Right ventricle myocardium superior (tissue), 1 donor: ENCODE measurements at places on chromosomes 12 and 14.

- DNase-seq: no peak
Observed at GRCh38 chr14:56431013-56431412, 148.6 kb upstream of the TMEM260 start.

- no peak for DNase-seq
Observed at GRCh38 chr14:58635091-58635830, 2.5 kb upstream of the DACT1 start.

DNA sequence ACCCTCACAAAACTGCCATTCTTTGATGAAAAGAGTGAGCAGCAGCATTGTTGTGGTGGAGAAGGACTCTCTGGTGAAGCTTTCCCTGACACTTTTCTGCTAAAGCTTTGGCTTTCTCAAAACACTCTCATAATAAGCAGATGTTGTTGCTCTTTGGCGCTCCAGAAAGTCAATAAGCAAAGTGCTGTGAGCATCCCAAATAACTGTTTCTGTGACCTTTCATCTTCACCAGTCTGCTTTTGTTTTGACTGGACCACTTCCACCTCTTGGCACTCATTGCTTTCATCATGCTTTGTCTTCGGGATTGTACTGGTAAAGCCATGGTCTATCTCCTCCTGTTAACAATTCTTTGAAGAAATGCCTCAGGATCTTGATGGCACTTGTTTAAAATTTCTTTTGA lies 424.7 kb upstream of the TMPO start:
- no peak for DNase-seq

DNA sequence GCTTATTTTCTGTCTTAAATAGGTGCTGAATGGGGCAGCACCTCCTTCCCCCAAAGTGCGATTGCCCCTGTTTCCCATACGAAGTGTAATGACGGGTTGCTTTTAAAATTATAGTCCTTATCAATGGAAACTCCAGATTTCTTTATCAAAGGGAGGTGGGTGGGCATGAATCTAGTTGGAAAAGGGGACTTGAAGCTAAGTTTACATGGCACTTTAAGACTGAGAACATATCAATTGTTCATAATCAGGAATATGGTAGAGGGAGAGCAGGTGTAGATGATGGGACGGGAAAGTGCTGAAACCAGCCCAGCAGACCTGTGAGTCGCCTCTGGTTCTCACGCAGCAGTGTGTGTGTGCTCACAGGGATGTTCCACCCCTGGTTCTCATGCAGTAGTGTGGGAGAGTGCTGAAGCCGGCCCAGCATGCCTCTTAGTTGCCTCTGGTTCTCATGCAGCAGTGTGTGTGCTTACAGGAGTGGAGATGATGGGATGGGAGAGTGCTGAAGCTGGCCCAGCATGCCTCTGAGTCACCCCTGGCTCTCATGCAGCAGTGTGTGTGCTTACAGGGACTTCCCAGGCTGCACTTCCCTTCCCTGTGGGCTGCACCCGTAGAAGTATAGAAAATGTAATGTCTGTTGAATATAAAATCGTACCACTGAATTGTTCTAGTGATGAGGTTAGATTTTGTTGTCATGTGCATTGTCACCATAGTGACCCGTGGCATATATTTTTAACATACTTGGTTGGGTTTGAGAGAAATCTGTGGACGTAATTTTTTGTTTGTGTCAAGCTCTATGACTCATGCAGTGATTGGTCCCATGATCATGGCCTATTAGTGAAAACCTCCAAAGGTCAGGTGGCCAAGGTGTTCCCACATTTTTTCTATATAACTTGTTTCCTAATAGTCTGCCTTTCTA lies 51.6 kb downstream of the GPATCH2L start:
- DNase-seq: no peak

DNA sequence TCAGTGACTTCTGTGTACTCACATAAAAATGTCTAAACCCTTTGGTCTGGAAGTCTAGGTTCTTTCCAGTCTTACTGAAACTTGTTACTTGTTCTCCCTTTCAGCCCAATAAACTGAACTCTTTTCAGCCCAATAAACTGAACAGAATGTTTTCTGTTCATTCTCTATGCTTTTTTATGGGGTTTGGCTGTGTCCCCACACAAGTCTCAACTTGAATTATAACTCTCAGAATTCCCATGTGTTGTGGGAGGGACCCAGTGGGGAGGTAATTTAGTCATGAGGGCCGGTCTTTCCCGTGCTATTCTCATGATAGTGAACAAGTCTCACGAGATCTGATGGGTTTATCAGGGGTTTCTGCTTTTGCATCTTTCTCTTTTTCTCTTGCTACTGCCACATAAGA lies 15.0 kb upstream of the NEDD1 start:
- no peak for DNase-seq

DNA sequence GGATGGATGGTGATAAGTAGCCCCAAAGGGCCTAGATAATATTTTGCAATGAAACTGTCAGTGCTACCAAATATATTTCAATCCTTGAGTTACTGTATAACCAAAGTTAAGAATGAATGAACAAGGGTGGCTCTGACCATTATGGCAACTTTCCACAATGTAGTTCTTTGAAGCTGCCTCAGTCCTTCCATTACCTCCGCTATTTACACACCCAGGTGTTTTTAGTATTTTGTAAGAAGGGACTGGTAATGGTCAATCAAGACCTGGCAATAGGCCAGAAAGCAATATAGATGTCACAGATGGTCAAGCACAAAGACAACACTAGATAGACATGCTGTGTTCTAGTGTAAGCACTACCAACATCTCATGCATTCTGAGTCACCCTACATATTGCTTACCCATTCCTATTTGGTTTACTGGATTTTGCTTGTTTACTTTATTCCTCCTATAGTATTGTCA lies 16.3 kb downstream of the DUSP16 start:
- DNase-seq: no peak

- no peak for DNase-seq
Observed at GRCh38 chr12:67651132-67651695, 2.7 kb downstream of the DYRK2 start.

GRCh38 chr12:114666746-114667668 lies 17.0 kb downstream of the TBX3 start:
- DNase-seq: no peak

DNA sequence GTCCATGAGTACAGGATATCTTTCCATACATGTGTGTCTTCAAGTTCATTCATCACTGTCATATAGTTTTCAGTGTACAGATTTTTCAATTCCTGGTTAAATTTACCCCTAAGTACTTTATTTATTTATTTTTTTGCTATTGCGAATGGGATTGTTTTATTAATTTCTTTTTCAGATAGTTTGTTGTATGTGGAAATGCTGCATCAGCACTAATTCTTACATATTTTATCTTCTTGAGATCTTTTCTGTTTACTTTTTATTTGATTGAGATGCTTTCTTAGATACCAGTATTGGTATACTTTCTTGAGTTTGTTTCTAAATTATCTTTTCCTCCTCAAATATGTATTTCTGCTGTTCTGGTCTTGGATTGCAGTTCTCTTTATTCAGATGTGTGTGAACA lies 148.9 kb downstream of the RGS6 start:
- DNase-seq: no peak

DNA sequence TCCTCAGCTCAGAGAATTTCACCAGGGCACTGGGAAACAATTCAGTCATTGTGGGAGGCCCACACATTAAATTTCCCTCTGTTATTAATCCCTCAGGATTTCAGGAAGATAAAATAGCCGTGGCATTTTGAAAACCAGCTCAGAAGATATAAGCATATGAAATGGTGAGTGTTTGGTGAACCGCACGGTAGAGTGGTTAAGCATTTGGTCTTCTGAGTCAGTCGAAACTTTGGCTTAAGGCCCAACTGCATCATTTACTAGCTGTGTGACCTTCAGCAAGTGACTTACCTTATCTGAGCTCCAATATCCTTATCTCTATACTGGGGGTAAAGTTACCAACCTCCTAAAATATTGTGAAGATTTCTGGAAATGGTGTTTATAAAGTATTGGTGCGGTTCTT lies 5.2 kb upstream of the VRK1 start:
- DNase-seq: no peak

GRCh38 chr12:122097927-122098756 lies 19.6 kb downstream of the MLXIP start:
- DNase-seq: peak; percentile 87

DNA sequence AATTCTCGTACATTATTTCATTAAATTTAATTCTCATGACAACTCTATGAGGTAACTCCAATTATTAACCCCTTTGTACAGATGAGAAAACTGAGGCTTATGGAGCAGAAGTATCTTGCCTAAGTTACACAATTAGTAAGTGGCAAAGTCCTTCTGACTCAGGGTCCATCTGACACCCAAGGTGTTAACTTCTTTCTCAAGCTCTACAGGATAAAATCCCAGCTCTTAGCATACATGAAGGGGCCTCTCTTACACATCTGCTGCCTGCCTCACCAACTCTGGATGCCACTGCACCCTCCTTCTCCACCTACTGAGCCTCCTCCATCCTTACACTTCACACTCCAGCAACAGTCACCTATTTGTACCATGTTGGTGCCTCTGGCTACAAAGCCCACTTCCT lies 4.3 kb upstream of the KRT72 start:
- no peak for DNase-seq

GRCh38 chr12:109466821-109467220 lies 10.3 kb downstream of the KCTD10 start:
- no peak for DNase-seq

DNA sequence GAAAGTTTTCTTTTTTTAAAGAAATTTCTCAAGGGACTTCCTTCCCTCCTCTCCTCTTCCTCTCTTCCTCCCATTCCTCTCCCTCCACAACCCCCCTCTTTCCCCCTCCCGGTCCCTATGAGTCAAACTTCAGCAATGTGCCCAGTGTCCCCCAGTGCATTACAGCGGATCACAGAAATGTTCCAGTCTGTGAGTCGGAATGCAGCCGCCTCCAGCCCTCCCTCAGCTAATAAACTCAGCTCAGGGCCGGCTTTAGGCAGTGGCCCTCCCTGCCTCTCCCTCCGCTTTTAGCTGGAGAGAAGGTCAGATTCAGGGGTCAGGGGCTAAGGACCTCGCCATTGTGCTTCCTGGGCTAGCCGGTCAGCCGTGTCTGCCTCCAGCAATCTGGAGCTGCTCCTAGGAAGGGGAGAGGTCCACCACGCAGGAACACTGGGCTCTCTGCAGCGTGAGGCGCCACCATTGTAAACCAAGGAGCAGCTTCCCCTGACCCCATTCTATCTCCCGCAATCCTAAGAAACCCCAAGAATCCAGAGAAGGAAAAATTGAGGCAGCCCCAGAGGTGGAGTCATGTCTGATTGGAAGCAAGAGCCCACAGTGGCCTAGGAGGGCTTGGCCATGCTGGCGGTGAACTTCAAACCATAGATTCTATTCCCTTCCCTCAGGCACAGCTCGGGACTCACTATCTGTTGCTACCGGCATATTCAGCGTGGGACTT lies 1.1 kb upstream of the HDAC7 start:
- DNase-seq: peak; percentile 89

GRCh38 chr12:28223025-28223554 lies 32.8 kb downstream of the CCDC91 start:
- DNase-seq: no peak

- DNase-seq: no peak
Observed at GRCh38 chr12:115722181-115722580, 555.3 kb downstream of the MED13L start.

DNA sequence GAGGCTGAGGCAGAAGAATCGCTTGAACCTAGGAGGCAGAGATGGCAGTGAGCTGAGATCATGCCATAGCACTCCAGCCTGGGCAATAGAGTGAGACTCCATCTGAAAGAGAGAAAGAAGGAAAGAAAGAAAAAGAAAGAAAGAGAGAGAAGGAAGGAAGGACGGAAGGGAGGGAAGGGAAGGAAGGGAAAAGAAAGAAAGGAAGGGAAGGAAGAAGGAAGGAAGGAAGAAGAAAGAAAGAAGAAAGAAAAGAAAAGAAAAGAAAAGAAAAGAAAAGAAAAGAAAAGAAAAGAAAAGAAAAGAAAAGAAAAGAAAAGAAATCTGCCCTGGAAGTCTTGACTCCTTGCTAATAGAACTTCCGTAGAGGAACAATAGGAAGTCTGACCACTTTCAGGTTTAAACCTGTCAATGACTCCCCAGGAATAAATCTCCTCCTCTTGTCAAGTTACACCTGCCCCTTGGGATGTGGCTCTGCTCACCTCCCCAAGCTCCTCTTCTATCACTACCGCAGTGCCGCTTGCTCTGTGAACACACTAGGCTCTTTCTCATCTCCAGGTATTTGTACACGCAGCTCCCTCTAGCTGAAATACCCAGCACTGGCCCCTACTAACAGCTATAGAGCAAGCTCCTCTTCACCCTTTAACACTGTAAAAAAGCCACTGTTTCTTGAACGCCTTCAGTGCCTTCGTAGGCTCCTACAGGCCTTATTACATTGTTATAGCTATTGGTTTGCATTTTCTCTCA lies 773.1 kb upstream of the TBX3 start:
- DNase-seq: no peak

GRCh38 chr14:75487155-75487671 lies 35.1 kb upstream of the BATF start:
- no peak for DNase-seq

GRCh38 chr12:124296295-124296915 lies 1.5 kb downstream of the RFLNA start:
- peak; percentile 26 for DNase-seq

DNA sequence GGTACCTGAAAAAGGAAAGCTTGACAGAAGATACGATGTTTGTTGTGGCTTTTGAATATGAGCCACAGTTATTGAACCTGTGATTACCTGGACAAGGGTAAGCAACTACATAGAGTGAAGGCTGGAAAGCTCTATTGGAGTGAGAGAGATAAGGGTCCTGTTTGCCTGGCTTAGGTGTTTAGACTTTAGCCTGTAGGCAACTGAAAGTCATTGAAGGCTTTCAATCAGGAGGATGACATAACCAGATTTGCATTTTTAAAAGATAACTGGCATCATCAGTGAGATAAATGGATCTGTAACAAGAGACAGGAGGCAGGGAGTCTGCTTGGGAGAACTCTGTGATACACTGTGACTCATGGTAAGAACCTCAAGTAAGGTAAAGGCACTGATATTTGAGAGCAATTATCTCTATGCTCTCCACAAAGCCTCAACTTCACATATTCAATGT lies 128.9 kb upstream of the SOX5 start:
- no peak for DNase-seq

DNA sequence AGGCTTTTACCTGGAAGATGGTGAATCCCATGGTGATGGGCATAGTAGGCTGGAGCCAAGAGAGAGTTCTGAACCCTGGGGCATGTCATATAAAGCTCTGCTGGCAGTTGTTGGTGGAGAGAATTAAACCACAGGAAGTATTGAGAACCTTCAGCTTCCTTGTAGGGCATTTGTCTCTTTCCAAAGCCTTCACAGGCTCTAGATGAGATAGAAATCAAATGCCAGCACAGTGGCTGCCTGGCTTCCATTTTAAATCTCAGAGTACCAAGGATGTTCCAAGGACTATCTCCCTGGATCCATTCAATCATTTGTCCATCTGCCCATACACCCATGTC lies 369.6 kb downstream of the DPF3 start:
- no peak for DNase-seq

- DNase-seq: no peak
Observed at GRCh38 chr12:106434526-106434925, 77.0 kb downstream of the POLR3B start.

- peak; percentile 75 for DNase-seq
Observed at GRCh38 chr14:70045844-70046535, 142.8 kb downstream of the SLC8A3 start.

GRCh38 chr12:11553871-11554533 lies 95.5 kb upstream of the ETV6 start:
- DNase-seq: no peak
